ENCODE measurements at places on chromosomes 5 and 9. TPM values are rescaled to one million over a fixed set of nuclear protein-coding genes. Genes with fewer than 3 reads are reported as not detected.

EIF4E1B gene
- not detected for total RNA-seq

SH3RF2 gene
- total RNA-seq: 1.3 TPM

- DNase-seq: no peak
These were observed 136.4 kb upstream of the GLRA1 start for GRCh38 chr5:152061095-152061494.

- no peak for DNase-seq
These were observed 1.1 kb downstream of the CYFIP2 start for GRCh38 chr5:157267025-157267424.

DNA sequence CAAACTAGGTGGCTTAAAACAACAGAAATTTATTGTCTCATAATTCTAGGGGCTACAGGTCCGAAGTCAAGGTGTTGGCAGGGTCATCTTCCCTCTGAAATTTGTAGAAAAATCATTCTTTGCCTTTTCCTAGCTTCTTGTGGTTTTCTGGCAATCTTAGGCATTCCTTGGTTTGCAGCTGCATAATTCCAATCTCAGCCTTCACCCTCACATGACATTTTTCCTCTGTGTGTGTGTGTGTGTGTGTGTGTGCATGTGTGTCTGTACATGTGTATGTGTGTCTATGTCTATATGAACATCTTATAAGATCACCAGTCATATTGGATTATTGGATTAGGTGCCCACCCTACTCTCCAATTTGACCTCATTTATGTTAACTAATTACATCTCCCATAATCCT is 330.6 kb downstream of the CHSY3 start:
- no peak for DNase-seq
